ENCODE measurements at places on chromosomes 6 and 20.

DNA sequence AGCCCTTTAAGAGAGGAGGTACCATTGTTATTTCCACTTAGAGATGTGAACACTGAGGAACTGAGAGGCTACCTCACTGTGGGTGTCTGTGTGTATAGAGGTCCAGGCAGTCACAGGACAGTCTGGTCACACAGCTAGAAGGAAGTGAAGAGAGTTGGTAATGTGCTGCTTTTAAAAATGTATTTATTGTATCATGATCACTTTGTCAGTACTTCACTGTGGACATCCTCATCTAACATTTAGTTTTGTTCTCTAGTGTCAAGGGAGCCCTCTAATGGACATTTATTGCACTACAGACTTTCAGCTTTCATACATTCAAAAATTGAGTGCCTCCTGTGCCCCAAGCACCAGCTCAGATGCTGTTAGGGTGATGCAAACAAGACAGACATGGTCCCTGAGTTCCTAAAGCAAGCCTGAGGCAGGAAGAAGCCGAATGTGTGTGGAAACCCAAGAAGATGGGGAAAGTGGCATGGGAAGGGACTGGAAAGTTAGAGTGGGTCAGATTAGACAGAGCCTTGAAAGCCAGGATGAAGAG is 123.0 kb downstream of the SLC16A10 start:
- peak; percentile 82 for DNase-seq

GRCh38 chr6:19002976-19003560 is 615.9 kb downstream of the RNF144B start:
- no peak for DNase-seq

DNA sequence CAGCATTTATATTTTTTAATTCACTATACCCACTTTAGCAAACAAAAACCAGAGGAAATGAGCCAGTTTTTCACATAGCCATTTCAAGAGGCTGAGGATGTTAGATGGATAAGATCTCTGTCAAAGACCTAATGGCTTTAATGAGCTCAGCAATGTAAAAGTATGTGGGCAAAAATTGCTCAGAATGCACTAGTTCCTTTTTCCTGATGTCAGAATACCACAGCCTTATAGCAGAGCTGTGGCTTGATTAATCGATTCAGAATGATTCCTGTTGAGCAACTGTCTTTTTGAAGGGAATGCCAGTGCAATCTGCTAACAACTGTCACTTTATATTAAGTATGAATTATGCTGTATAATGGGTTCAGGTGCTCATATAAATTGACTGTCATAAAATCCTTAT is 100.6 kb upstream of the HIVEP1 start:
- no peak for DNase-seq

- peak; percentile 59 for DNase-seq
These were observed 67.1 kb upstream of the ZNFX1 start for GRCh38 chr20:49344975-49345374.

- peak; percentile 36 for DNase-seq
These were observed 8.2 kb upstream of the AHCY start for GRCh38 chr20:34311118-34312023.

GRCh38 chr6:134880487-134881190 is 69.3 kb downstream of the ALDH8A1 start:
- DNase-seq: no peak

- DNase-seq: no peak
These were observed 16.9 kb upstream of the ANKRD60 start for GRCh38 chr20:58245181-58245891.

DNA sequence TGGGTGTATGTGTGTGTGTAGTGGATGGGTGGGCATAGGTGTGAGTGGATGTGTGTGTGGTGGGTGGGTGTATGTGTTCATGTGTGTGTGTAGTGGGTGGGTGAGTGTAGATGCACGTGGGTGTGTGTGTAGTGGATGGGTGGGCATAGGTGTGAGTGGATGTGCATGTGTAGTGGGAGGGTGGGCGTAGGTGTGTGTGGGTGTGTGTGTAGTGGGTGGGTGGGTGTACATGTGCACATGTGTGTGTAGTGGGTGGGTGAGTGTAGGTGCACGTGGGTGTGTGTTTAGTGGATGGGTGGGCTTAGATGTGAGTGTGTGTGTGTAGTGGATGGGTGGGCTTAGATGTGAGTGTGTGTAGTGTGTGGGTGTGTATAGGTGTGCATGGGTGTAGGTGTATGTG is 104.4 kb downstream of the MYLK4 start:
- no peak for DNase-seq

DNA sequence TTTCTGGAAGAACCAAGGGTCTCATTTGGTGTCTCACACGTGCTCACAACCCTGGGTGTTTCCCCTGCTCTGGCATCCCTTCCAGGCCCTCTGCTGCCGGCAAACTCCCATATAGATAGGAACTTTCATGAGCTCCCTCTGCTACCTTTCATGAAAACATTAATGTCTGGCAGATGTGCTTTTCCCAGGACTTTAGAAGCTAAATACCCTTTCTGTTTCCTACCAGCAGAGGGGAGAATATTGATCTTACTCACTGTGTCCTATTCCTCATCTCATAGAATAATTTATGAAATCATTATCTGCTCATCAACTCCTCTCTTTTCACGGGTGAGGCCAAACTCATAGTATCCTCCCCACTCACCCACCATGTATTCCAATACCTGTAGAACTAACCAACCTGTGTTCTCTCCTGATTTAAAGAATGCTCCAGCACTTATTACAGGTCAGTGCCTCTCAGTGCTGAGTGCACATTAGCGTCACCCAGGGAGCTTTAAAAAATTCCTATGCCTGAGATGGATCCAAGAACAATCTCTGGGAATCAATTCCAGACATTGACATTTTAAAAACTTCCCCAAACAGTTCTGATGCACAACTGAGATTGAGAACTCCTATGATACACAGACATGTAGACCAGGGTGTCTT is 298.5 kb upstream of the JAG1 start:
- DNase-seq: no peak

GRCh38 chr6:46062312-46062711 is 46.7 kb upstream of the CLIC5 start:
- no peak for DNase-seq

DNA sequence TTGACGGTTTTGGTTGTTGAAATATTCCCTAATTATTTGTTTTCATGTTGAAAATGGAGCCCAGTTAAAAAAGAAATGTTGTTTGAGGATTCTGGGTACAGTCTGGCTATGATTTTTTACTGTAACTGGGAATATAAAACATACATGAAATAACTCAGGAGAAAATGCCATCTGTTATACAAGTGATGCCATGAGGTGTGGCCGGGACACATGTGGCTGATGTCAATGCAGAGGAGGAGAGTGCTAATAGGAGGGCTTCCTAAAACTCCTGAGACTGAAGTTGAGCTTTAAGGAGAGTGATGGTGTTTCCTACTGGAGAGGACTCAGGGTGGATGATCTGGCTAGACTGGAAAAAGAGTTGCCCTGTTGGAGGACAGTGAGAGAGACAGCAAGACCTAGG is 12.7 kb downstream of the SCAND1 start:
- DNase-seq: no peak

- no peak for DNase-seq
These were observed 165.5 kb upstream of the BMP5 start for GRCh38 chr6:56040889-56041301.

DNA sequence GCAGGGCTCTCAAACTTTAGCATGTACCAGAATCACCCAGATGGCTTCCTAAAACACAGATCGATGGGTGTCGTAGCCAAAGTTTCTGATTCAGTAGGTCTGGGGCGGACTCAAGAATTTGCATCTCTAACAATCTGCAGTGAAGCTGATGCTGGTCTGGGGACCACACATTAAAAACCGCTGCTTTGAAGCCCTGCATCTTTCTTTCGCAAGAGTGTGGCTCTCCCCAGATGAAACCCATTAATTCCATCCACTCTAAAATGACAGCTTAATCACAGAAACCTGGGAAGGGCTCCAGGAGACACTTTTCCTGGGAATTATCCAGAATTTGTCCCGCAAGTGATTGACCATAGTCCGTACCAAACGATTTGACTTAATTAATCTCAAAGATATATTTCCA is 319.8 kb upstream of the PLCB4 start:
- no peak for DNase-seq

DNA sequence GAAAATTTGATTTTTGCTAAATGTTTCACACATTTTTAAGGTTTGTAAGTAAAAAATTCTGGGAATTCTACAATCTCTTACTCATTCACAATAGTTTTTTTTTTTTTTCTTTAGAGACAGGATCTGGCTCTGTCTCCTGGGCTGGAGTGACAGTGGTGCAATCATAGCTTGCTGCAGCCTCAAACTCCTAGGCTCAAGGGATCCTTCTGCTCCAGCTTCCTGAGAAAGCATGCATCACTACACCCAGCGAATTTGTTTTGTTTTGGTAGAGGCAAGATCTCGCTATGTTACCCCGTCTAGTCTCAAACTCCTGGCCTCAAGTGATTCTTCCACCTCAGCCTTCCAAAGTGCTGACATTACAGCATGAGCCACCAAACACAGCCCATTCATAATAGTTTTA is 232.8 kb downstream of the GJA1 start:
- DNase-seq: no peak

GRCh38 chr6:37171970-37172812 is 2.2 kb downstream of the PIM1 start:
- DNase-seq: peak; percentile 94

- no peak for DNase-seq
These were observed 30.6 kb downstream of the PTCHD4 start for GRCh38 chr6:48080227-48081009.

DNA sequence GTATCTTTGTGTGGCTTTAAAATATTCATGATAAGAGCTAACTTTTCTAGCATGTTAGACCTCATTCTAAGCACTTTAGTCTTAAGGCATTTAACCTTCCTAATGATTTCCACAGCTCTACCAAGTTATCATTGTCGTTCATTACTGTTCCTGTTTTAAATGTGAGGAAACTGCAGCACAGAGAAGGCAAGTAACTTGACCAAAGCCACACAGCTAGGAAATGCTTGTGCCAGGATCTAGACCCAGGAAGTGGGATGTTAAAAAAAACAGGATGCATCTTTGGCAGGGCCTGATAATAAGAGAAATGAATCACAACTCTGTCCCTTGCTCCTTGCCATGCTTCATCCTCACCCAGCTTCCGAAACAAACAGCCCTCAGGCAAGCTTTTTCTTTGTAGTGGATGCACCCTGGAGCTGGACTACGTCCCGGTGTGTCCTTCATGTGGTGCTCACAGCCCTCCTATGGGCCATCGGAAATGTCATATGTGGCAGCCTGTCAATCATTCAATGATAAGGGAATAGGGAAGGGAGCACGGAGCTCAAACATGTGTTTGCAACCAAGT is 196.9 kb upstream of the RREB1 start:
- no peak for DNase-seq

GRCh38 chr20:38242848-38243708 is 17.5 kb downstream of the KIAA1755 start:
- peak; percentile 46 for DNase-seq

DNA sequence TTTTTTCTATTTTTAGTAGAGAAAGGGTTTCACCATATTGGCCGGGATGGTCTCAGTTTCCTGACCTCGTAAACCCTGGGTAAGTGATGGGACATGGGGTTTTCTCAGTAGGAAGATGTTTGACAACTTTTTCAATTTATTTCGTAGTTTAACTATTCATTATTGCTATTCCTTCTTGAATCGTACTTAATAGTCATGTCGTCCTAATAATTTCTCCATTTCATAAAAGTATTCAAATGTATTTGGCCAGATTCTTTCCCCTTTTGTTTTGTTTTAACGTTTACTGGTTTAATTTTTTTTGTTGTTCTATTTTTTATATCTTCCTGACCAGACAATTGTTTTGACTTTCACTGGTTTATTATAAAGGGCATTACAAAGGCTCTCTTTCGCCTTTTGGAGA is 16.3 kb downstream of the GPX5 start:
- DNase-seq: no peak

DNA sequence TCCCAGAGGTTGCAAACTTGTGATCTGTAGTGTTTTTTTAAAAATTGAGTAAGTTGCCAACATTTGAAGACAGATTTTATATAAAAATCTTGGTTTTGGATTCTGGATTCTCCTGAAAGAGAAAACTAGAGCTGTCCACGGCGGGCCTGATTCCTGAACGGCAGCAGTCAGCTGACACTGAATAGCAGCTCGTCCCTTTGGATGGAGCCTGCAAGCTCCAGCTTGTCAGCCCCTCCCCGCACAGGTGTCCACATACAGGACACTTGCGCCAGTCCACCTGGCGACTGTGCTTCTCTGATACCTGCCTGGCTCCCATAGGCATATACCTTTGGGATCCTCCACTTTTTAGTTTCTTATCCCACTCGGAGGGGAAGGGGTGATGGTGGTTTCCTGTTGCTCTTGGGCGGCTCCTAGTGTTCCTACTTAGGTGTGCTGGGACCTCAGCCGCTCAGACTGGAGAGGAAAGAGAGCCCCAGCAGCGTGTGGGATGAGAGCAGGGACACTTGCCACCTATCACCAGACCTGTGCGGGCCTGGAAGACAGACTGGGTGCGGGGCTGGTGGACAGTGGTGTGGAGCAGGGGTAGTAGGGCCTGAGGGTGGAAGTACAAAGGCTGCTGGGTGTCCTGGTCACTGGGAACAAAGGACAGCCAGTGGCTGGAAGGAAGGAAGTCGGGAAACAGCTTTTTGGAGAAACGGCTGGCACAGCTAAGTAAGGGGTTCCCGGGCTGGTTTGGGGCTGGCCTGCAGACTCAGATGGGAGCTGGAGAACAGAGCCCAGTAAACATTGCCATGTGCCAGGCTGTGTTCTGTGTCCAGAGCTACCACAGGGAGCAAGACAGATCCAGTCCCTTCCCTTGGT is 18.3 kb downstream of the GHRH start:
- DNase-seq: peak; percentile 40

DNA sequence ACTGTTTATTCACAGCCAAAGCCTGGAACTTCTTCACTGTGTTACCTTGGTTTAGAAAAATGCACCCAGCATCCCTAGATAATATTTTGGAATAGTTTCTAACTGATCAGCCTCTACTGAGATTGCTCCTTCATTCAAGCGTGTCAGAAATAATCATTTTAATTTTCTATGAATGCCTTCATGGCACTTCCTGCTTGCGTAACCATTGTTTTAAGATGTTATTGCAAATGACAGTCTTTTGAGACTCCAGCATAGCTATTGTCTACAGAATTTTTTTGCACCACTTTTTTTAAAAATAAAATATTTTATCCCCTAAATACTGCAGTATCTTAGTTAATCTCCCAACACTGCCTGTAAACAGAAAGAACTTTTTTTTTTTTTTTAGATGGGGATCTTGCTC is 213.1 kb downstream of the PHACTR1 start:
- no peak for DNase-seq

DNA sequence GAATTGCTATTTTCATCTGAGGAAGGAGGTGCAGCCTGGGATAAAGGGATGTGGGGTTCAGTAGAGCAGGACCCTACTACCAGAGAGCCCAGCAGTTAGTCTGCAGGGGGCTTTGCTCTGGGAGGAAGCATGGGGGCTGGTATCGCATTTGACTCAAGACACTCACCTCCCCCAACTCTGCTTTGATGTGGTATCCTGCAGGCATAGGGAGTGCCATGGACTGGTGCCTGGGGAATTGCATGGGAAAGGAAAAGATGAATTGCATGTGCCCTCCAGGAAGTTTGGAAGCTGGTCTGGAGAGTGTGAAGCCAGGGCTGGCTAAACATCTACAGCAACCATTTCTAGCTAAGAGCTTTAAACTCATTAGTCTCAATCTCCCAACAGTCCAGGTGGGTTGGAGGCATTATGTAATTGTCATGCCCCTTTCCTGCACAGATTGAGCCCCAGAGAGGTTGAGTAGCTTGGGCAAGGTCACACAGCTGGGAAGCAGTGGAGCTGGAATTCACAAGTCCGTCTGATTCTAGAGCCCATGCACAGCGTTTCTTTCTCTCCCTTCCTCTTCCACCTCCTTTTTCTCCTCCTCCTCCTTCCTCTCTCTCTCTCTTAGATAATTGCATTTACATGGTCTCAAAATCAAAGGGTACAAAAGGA is 26.2 kb upstream of the PNPLA1 start:
- DNase-seq: peak; percentile 52

Data from NCI-H82 (cell line).